ENCODE measurements at places on chromosomes 7 and 10. TPM values are rescaled to one million over a fixed set of nuclear protein-coding genes. Genes with fewer than 3 reads are reported as not detected.
A peak's percentile ranks its signal among the peaks of the same experiment; 100 is the strongest.

The NCAPG2 gene
- total RNA-seq: 24.1 TPM

The ERCC6 gene
- total RNA-seq: 19.0 TPM

The NPC1L1 gene
- total RNA-seq: not detected

The CAV1 gene
- 40.6 TPM for total RNA-seq

The HOXA10 gene
- total RNA-seq: 1.1 TPM

DNA sequence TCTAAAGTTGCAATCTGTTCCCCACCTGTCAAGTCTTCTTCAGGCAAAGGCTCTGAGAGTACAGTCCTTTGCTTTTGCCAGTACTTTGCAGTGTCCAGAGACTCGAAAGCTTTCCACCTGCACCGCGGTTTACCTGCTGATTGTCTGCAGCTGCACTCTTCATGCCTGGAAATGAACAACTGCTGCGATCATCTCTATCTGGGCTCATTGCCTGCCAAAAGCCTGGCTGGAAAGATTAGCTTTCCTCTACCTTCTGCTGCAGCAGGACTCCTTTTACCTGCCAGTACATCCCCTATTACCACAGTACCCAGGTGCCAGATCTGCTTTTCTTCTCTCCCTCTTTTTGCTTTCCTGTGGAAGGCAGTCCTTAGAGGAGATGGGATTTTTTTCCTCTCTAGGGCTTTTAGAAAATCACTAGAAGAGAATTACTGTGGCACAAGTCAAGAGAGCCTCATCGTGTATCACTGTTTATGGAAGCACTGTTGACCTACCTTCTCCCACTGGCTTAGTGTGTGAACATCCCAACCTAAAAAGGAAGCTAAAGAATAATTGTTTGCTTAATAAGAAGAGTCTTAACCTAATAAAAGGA, 2.2 kb downstream of the STRIP2 start:
- no peak for ATAC-seq

DNA sequence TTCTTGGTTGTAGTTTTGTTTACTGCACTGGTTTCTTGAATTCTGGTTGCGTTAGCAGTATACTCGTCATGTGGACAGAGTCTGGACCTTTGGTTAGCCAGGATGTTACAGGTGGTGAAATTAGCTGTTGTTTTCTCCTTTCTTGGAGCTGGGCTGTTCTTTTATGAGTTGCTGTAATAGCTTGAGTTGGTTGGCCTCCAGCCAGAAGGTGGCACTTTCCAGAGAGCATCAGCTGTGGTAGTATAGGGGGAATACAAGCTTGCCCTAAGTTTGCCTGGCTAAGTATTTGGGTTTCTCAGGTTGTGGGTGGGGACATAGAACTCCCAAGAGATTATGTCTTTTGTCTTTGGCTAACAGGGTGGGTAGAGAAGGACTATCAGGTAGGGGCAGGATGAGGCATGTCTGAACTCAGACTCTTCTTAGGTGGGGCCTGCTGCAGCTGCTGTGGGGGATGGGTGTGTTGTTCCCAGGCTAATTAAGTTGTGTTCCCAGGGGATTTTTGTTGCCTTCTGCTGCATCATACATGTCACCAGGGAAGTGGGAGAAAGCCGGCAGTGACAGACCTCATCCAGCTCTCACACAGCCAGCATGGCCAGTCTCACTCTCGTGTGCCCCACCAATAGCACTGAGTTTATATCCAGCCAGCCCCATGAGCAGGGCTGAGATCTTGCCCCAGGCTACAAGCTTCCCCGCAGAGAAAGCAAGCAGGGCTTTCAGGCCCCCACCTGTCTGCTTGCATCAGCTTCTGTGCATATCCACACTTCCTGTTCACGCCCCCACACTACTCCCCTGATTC, 246.7 kb upstream of the TPK1 start:
- peak; percentile 26 for ATAC-seq

DNA sequence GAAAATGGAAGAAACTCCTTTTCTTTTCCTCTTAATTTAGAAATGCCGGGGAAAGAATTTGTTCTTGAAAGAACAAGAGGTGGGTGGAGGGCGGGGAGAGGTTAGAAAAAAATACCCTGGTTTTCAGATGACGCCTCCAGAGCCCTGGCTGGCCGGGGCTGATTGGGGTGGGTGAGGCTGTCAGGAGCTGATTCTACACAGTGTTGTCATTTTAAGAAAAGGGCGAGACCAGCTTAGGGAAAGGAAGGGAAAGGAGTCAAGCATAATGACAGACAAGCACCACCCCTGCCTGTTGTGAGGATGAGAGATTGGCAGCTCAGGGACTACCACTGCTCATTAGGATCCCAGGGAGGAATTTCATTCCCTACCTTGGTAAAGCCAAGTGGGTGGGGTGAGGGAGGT, 9.9 kb upstream of the FAM180A start:
- ATAC-seq: peak; percentile 70

DNA sequence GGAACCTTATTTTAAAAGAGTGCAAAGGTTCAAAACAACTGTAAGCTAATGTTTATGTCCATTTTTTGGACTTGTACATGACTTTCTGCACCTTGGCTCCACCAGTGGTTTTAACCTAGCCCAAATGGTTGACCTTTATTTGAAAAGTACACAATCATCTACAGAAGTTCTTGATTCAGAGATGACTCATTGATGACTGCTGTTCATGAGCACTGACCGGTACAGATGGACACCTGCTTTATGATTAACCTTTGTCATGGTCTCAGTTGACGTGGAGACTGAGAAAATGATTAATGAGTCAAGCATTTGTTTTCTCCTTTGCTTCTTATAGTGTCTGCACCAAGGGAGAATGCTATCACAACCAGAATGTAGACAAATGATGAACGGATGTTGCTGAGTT, 55.7 kb upstream of the PTER start:
- ATAC-seq: peak; percentile 45

DNA sequence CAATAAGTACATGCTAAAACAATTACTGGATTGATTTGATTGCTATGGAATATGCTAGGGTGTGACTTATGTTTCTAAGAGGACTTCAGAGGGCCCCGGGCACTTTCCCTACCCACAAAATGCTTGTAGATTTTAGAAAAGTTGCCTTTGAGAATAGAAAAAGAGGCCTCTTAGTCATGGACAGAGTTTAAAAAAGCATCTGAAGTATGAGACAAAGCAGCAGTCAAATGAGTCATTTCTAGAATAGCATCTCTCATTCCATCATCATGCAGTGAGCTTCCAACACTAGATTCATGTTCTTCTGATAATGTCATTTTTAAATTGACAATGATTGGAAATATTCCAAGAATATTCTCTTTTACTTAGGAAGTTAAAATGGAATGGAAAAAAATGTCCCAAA, 675.1 kb upstream of the PCDH15 start:
- no peak for ATAC-seq

GRCh38 chr7:7104314-7104698, 78.0 kb upstream of the C1GALT1 start:
- ATAC-seq: no peak

DNA sequence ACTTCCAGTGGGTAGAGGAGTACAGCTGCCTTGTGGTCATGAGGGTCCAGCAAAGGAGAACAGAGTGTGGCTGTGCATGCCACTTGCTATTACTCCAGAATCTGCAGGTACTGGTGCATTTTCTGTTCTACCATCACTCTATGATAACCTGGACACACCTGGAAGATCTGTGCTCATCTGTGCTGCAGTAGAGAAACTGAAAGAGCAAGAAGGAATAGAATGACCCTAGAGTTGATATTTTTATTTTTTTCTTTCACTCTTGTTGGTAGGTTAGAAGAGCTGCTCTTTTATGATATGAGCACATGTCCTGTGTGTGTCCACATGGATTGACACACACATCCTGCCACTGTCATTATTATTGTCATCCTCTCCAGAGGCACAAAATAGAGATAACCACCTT, 48.3 kb upstream of the MTURN start:
- ATAC-seq: no peak

GRCh38 chr7:128191136-128191844, 49.8 kb upstream of the LEP start:
- ATAC-seq: no peak

- ATAC-seq: no peak
Observed at GRCh38 chr10:18400201-18400905, 251.0 kb downstream of the NSUN6 start.

- peak; percentile 36 for ATAC-seq
Observed at GRCh38 chr10:102714621-102715455, at the start of gene SFXN2. Gene SFXN2 (plus strand): TSS chr10:102714636. CDS start chr10:102726637, 12,001 bp downstream.

- no peak for ATAC-seq
Observed at GRCh38 chr7:19397911-19398310, 252.7 kb upstream of the FERD3L start.

DNA sequence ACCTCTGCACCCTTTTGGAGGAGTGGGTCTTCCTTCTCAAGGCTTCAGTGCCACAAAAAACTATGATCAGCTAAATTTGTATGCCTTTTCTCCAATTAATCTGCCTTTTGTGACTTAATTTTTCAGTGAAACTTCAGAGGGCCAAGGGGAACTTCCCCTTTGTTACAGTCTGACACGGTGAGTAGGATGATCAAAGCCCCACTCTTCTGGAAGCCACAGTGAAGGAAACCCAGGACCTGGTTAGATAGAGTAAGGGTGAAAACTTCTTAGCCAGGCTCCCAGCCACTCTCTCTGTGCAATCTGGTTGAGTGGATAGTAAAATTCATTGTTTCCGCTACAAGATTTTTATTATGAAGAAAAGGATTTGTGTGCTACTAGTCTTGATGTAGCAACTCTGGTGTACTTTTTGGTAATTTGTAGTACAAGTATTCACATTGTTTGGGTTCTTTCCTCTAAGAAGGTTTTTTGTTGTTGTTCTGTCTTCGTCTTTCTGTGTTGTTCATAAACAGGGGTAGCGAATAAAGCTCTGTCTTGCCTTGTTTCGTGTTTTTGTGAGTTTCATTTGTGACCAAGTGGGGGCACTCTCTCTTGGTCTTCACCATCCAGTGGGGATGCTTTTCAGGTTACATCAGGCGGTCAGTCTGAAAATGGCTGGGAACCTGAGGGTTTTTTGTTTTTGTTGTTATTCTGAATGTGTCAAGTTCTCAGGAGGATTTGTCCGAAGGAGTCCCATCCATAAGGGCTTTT, 268.5 kb upstream of the NPSR1 start:
- no peak for ATAC-seq

Measured in esophagus mucosa (tissue), 1 donor.